ENCODE measurements at places on chromosomes 13 and 19.

GRCh38 chr13:66237411-66238062 is 992.6 kb downstream of the PCDH9 start:
- DNase-seq = no peak

DNA sequence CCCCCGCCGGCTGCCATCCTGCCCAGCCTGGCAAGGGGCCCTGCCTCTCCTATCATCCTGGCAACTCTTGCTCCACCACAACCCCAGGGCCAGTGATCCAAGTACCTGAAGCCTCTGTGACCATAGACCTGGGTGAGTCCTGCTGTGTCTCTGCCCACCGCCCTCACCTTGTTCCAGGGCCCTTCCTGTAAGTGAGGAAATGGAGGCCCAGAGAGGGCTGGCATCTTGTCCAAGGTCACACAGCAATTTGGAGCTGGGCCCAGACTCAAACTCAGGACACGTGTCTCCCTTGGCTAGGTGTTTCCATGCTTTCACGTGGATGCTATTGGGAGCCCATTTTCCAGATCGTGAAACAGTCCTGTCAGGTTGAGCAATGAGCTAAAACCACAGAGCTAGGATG is 3.7 kb downstream of the CREB3L3 start:
- DNase-seq = no peak

DNA sequence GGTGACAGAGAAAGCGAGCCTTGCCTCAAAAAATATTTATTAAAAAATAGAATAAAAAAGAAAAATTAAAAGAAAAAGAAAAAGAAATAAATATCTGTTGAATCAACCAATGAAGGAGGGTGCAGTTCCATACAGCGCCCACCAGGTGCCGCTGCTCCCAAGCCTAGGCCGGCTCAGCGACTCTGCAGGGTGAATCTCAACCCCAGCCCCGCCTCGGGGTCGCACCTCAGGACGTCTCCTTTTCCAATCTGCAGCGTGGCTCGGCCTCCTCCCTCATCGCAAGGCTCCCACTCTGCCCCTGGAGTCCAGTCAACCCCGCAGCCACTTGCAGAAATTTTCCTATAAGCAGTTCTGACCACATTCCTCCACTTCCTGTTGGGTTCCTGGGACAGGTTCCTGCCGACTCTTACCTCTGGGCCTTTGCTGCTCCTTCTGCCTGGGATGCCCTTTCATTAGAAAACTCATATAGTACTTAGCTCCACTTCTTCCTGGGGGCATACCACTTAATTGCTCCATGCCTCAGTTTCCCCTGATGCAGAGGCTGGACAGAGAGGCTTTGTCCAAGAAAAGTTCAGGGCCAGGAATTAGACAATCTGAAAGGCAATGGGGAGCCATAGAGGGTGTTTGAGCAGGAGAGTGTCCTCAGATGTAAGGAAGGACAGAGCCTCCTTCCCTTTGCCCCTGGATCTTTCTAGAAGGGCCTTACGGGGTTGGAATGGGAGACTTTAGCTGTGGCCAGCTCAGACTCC is 24.3 kb downstream of the NFILZ start:
- peak; percentile 43 for DNase-seq

DNA sequence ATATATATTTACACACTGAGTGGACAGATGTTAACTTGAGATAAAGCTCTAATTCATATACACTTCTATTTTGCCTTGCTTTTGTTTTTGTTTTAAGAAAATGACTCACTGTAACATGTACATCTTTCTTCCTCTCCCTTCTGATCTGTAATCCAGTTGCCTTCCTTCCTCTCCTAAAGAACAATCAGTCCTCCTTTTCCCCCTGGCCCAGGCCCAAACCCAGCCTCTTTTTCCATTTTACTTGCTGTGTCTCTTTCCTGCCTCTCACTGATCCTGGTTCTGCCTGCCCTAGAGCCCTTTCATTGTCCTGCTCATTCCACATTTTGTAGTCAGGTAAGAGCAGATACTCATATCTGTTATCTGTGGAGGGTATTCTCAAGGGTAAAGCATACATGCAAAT is 50.8 kb downstream of the ZAR1L start:
- DNase-seq = no peak

DNA sequence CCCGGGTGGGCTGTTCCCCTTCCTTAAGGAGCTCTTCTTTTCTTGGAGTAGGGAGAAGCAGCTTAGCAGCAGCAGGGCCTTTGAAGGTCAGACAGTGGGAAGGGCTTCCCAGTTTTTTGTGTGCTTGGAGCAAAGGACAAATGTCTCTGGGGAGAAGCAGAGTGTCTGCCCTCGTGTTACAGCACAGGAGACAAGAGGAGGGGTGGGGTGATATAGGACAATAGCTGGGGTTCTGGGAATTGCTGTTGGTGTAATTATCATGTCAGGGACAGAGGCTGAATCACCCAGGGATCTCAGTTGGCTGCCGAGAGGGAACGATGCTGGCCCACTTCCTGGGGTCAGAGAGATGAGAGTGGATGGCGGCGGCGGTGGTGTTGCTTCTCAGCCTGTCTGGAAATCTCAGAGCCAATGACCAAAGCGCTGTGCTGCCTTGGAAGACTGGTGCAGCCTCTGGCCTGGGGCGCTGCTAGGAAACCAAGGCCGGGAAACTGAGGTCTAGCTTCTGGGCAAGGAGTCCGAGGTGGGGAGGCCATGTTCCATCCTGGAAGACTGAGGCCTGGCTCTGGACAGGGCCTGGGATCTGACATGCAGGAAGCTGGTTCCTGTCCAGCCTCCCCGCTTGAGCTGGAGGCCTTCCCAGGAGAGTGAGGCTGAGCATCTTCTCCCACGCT is 1.2 kb downstream of the INAFM1 start:
- no peak for DNase-seq

GRCh38 chr13:109355875-109356434 is 430.4 kb downstream of the IRS2 start:
- no peak for DNase-seq

GRCh38 chr13:29884671-29885430 is 34.4 kb upstream of the UBL3 start:
- DNase-seq = no peak

DNA sequence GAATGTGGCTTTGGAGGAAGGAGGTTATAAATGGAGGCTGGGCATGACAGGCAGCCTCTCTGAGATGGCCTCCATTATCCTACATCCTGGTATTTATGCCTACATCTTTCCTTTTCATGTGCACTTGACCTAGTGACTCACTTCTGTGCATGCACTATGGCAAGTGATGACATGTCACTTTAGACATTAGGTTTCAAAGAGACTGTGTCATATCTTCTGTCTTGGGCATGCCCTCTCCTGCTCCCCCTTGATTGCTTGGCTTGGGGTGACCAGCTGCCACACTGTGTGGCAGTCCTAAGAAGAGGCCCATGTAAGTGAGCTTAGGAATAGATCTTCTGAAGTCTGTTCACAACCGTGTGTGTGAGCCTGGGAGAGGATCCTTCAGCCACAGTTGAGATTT is 472.8 kb downstream of the FGF9 start:
- no peak for DNase-seq

- no peak for DNase-seq
Observed at GRCh38 chr13:53127373-53127772, 98.8 kb downstream of the OLFM4 start.

DNA sequence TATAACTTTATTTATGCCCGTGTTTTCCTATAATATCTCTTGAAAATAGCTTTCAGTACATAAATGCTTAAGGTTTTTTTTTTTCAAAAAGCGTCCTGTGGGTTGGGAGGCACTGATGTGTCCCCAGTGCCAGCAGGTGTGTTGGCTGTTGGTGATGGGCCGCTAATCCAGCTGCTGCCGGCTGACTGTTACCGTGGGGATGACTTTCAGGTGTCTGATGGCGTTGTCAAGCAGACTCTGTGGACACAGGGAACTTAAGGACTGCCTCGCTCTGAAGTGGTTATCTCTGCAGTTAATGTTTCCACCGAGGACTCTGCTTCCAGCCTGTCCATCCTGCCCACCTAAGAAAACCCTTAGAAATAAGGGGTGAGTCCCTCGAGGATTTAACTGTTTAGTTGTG is 94.5 kb downstream of the ANKRD10 start:
- DNase-seq = no peak

DNA sequence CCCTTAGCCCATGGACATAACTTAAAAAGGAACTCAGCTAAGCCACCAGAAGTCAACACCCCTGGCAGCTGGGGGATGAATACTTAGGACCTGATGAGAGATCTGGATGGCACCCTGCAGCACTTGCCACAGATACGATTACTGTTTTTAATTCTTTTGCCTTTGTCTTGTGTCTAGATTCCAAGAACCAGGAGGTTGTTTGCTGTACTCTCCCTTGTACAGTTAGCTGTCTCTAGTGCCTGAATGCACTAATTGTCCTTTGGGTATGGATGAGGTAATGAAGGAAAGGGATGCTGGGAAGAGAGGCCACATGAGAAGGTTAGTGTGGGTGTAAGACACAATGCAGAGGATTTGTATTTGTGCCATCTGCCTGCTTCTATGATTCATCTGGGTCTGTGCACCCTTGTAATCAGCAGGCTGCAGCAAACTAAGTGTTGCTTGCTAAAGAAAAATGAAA is 385.8 kb downstream of the KCNRG start:
- no peak for DNase-seq

DNA sequence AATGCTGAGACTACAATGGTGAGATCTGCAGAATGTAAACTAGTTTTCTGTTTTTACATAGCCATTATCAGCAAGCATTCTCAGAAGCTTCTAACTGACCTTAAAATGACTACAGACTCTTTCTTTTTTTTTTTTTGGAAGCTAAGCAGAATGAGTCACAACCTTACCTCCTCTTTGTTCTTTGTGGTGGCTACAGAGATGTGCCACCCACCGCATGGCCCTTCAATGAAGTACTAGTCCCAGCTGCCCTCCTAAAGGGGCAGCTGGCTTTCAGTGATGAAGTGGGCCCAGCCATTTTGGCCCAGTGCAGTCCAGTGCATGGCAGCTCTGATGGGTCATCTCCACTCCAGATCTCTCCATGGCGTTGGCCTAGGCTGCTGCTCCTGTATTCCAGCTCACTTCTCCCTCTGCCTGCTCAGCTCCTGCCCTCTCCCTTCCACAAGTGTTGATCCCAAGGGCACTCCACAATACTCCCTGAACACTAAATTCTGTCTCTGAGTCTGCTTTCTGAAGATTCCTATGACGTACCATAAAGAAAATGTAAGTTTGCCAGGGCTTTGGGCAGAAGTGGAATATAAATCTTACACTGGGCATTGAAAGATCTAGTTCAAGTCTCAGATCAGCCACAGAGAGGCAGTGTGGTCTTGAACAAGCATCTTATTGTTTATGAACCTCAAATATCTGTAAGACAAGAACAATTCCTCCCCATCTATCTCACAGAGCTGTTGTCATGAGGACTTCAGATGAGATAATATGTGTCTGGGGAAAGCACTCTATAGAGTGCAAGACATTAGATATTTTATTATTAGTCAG is 85.6 kb downstream of the RXFP2 start:
- no peak for DNase-seq

DNA sequence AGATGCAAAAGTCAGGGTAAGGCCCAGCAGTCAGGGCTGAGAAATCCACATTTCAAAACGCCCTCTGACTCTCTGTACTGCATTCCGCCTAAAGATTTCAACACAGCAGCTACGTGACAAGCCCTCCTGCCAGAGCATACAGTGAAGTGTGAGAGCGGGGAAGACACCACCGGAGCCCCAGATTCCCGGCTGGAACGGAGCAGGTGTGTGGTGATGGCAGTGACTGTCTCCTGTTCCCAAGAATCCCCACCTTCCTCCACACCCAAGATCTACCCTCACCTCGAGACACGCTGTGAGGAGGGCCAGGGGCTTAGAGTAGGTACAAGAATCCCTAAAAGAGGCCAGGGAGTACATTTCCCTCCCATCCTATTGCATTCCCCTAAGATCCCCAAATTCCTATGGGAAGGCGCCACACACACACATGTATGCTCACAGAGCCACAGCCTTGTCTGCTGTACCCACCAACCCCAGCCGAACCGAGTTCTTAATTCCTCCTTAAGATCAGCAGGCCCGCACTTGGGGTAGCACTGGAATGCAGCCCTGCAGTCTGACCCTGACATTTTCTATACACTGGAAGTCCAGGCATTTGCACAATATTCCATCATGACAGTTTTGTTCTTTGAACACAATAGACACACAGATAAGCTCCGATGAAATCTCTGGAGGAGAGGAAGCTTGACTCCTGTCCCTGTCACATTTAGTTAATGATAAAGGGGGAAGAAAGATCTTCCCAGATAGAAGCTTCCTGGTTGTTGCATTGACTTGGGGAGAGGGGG is 102.9 kb downstream of the FOXO1 start:
- DNase-seq = no peak

DNA sequence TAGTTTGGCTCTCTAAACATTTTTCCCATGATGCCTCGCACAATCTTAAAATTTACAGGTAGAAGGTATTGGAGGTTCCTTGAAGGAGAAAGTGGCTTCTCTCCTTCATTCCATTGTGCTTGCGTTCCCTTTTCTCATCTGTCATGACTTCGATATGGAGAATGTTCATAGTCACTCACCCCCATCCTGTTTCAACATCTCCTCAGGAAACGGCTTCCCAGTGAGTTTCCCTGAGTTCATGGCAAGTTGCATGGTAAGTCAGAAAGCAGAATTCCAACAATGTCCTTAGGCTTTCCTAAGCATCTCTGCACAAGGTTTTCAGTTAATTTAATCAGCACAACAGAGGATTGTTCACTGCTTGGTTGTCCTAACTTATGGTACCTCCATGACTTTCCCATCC is 581.8 kb upstream of the SLITRK5 start:
- no peak for DNase-seq

DNA sequence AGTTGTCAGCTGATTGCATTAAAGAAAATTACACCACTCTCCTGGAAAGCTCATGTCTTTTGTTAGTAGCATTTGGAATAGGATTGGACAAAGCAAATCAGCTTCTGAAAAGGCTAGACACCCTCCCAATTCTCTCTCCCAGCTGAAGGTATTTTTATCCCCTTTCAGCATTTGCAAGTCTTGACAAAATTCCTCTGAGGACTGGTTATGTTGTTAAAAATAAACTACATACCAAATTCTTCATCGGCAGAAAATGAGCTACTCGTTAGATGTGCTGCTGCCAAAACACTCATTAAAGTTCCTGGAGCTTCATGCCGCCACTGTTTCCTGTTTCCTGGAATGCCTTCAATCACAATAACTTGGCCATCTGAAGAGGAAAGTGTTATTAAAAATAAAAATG is 37.1 kb downstream of the UTP14C start:
- no peak for DNase-seq

- no peak for DNase-seq
Observed at GRCh38 chr13:106117035-106117434, 418.4 kb downstream of the EFNB2 start.
